Activated gamma-delta T cell treated with Interleukin-2 at 50 U/mL for 16 hours (primary cell): ENCODE measurements at places on chromosomes 5 and 9.

DNA sequence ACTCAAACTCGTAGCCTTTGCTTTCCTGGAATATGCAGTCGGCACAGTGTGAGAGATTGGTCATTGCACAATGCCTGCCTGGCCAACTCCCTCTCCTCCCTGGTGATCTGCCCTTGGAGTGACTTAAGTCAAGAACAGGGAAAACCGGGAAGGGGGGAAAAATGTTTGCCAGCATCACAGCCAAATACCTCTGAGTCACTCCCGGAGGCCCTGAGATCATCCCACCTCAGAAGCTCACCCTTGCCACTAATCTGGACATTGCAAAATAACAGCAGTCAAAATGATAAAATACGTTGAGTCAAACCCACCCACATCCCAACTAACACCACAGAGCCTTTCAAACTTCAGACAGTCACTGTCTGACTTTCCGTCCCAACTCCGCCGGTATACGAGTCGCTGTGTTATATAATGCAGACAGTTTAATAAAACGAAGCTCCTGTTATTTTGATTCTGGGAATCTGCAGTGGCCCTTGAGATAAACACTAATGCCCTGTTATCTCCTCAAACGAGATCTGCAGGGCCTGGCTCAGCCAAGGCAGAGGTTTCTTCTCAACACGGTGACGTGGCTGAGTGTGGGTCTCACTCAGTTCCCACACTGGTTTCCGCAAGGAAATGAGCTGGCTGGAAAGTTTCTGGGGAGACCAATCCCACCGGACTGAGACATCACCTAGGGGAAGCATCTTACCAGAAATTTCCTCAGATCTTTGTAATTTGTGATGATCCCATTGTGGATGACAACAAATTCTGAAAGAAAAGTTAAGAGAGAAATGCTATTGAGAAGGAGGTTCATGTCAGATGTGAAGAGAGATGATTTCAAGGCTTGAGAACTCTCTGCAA, 22.1 kb downstream of the GFPT2 start:
- DNase-seq: no peak

DNA sequence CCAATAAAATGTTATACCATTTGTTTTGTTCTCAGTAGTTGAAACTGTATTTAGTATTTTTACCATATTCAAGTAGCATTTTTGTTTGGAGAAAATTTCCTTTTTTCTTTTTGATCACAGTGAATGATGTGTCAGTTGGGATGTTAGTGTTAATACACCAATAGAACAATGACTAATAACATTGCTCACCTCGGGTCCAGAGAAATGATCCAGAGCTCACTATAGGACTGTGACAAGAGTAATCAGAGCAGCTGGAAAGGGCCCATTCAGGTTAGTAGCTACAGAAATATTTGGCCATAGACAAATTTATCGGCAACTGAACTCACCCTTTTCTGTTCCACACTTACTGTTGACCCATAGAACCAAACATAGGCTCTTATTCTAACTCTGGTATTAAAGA, 989.2 kb downstream of the TLE4 start:
- no peak for DNase-seq

- DNase-seq: no peak
Observed at GRCh38 chr9:87816036-87816435, 66.6 kb upstream of the SPATA31E1 start.

- DNase-seq: no peak
Observed at GRCh38 chr9:109910671-109911518, 130.9 kb downstream of the PALM2AKAP2 start.

DNA sequence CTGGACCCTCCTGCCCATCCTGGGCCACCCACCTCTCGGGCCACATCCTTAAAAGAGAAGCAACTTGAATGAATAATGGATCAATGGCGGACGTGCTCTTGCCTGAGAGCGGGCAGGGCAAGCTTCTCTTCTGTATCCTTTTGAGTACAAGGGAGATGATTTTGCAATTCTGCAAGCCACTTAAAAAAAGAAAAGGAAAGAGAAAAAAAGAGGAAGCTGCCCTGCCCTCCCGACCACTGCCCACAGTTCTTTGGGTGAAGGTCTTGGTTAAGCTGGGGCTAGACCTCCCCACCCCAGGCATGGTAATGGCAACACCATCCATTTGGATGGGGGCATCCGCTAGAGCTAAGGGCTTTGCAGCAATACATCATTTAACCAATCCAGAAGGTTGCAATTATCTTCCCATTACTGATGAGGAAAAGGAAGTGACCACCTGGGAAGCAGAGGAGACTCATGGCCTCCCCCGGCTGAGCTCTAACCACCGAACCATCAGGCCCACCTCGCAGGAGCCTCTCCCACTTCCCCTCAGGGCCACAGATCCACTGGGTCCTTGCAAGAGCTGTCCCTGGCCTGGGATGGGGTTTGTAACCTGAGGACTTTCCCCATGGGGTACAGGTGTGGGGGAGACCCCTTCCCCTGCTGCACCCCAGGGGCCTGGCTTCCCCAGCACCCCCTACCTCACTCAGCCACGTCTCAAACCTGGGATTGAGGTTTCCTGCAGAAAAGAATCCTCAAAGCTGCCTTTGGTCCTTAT, 27.8 kb upstream of the LAMC3 start:
- DNase-seq: no peak

DNA sequence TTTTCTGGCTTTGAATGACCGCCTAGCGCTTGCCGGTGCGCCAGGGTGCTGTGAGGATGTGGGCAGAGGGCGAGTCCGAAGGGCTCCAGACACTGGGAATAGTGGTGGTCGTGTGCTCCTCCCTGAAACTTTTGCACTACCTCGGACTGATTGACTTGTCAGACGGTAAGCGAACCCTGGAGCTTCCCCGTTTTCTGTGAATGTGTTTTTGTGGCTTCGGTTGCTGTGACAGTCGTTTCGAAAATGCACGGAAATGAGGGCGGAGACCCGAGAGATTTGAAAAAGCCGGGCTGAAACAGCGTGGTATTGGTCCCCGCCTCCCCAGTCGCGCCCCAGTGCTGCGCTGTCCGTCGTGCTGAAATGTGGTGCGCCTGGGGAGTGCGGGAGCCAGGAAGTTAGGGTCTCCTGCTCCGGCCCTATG, 102.5 kb upstream of the GABRP start:
- peak; percentile 10 for DNase-seq

DNA sequence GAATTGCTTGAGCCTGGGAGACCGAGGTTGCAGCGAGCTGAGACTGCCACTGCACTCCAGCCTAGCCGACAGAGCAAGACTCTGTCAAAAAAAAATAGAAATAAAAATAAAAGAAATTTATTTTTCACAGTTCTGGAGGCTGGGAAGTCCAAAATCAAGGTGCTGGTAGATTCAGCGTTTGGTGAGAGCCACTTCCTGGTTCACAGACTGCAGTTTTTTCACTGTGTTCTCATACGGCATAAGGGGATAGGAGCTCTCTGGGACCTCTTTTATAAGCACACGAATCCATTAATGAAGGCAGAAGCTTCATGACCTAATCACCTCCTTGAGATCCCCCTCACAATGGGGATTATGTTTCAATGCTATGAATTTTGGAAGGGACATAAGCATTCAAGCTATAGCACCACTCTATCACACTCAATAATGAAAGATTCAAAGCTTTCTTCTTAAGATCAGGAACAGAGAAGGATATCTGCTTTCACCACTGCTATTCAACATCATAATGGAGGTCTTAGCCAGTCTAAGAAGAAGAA, 5.3 kb downstream of the PJA2 start:
- DNase-seq: no peak

DNA sequence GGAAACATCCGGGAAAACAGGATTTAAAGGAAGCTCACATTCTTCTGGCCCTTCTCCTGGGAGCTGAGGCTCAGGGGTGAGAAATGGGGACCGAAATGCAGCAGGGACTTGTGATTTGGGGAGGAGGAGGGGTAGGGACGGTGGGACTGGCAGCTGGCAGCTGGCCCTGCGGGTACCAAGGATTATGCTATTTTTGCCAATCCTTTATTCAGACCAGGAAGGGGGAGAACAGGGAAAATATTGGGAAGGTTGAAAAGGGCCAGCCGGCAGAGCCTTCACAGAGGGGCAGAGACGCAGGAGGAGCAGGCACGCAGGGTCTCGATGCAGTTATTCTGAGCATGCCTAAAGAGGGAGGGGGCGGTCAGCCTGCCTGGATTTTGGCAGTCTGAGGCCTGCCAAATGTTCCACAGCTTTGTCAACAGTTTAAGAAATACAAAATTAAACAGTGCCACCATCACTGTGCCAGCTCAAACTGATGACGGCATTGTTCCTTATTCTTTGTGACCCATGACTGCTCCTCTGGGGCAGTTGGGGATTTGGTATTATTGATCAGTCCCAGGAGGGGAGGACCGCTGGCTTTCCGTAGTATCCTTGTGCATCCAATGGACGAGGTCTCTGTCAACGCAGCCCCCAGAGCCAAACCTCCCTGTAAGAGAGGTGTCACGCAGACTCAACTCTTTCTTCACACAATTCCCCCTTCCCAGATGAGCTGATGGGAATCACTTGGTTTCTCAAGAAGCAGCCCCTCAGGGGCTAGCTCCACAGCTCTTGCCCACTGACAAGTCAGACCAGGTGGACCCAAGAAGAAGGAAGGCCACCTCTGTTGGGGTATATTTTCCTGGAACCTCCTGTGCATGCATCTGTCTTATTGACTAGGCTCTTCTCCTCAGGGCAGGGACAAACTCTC, 553.3 kb downstream of the BNC2 start:
- no peak for DNase-seq

- no peak for DNase-seq
Observed at GRCh38 chr5:172150514-172151425, 37.3 kb downstream of the STK10 start.

- DNase-seq: no peak
Observed at GRCh38 chr5:178624631-178625546, 2.0 kb downstream of the CLK4 start.

DNA sequence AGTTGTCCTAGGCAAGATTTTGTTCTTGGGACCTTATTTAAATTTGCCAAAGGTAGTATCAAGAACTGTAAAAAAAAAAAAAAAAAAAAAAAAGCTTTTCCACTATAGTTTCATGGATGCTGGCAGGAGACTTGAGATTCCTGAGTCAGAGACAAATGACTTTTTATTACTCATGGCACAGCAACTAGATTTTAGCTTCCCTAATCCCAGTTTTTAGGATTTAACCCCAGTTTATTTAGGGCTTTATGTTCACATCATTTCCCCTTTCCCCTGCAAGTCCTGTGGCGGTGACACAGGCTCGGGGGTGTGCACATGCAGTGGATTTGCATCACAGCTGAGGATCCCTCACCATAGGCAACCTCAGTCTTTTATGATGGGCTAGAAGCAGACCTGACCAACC, 144.9 kb downstream of the GOLPH3 start:
- no peak for DNase-seq

GRCh38 chr5:52789378-52789777, 1.7 kb downstream of the ITGA1 start:
- no peak for DNase-seq

GRCh38 chr5:39566891-39567290, 142.1 kb upstream of the DAB2 start:
- no peak for DNase-seq

DNA sequence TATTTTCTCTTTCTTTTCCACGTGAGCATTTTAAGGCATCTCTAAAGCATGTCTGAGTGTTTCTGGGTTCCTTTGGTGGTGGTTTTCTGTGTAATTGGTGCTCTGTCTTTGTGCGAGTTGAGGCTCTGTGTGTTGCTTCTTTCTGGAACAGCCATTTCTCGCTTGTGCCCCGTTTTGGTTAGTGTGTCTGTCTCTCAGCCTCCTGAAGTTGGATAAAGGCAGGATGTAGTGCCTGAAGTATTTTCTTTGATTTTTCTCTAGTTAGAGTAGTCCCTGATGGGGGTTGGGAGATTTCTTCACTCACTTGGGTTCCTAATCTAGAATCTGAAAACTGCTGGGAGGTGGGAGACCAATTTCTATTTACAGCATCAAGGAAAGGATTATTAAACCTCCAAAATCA, 129.7 kb upstream of the TMEM161B start:
- DNase-seq: no peak
